ENCODE measurements at places on chromosomes 1 and 21. TPM values are rescaled to one million over a fixed set of nuclear protein-coding genes. Genes with fewer than 3 reads are reported as not detected.
A peak's percentile ranks its signal among the peaks of the same experiment; 100 is the strongest.

- DNase-seq, result peak; percentile 72
- H3K4me1 ChIP-seq, result peaks cover 38% of the 10 kb centered on the region
- peaks cover 99% of the 10 kb centered on the region for H3K36me3 ChIP-seq
These were observed 16.4 kb downstream of the ARHGEF2 start for GRCh38 chr1:155961937-155962336.

- DNase-seq, result no peak
- no peak overlapping the region for H3K4me3 ChIP-seq
- no peaks in the 10 kb centered on the region for H3K36me3 ChIP-seq
- no peak overlapping the region for H3K27ac ChIP-seq
These were observed 186.7 kb downstream of the NCAM2 start for GRCh38 chr21:21184771-21185528.

- H3K27me3 ChIP-seq, result no peaks in the 10 kb centered on the region
- no peaks in the 10 kb centered on the region for H3K4me1 ChIP-seq
- no peak overlapping the region for H3K4me3 ChIP-seq
- H3K36me3 ChIP-seq, result no peaks in the 10 kb centered on the region
These were observed 37.4 kb downstream of the RAB3B start for GRCh38 chr1:51953079-51953478.

Gene OR2T29
- not detected for polyA plus RNA-seq

Gene PPFIA4
- 35.5 TPM for polyA plus RNA-seq
